ENCODE measurements at places on chromosomes 1 and 21.

- no peak for DNase-seq
These were observed 361.1 kb upstream of the TMPRSS15 start for GRCh38 chr21:18764720-18765119.

DNA sequence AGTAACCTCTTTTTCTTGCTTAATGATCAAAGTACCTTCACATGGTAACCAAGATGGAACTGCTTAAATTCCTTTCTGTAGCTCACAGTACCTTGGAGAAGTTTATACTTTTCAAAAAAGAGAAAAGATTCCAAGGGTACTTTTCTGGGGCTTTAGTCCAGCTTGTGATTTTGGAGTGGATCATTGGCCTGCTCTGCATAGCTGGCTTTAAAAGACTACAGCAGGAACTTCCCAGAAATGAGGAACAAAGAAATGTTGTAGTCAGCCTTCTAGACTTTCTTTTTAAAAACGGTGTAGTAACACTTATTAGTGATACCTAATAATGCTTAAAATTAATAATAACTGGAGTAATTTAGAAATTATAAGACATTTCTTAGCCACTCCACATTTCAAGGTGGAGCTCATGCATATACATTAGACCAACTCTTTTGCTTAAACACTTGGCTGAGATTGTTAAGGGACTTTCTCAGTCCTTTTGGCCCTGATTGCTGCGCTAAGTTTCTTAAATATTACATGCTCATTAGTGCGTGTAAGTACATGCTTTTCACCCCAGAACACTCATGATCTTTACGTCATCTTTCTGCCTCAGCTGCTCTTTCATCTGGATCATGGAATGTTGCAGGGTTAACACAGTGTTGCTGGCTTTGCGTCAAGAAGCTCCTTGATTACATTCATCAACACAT lies 57.3 kb downstream of the SDCCAG8 start:
- no peak for DNase-seq

DNA sequence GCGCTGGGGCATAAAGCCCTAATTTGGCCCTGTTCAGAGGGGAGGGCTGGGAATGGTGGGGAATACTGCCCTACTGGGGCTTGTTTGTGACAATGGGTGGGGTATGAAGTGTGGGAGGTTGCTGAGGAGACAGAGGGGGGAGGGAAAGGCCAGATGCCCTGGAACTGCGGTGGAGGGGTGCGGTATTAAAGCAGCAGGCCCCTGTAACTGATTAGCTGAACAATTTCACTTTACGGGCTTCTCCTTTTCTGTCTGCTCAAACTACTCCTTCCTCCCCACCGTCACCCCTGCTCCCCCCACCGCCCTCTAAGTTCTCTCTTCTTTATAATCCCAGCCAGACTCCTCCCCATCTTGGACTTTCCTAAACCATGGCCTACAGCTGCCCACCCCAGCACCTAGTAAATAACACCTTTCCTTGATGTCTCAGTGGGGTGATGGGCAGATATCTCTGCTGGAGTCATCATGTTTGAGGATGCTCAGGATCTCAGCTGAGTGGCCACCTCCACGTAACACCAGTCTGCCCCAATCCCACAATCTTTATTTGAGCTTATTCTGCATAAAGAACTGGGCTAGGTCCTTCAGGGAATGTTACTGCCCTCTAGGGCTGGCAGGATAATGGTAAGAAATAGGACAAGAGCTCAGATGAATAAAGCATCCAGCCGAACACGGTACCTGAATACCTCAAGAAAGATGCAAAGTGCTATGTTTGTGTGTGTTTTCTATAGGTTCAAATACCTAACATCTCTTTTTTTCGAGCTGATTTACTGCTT lies 33.5 kb downstream of the XCL1 start:
- no peak for DNase-seq

GRCh38 chr1:159943908-159944622 lies 1.3 kb downstream of the IGSF9 start:
- no peak for DNase-seq

- no peak for DNase-seq
These were observed 12.2 kb downstream of the TOR1AIP2 start for GRCh38 chr1:179865377-179865776.

Data from NCI-H2081 treated with DMSO at 0.1 percent for 48 hours (cell line).